ENCODE measurements at places on chromosomes 5 and 9. TPM values are rescaled to one million over a fixed set of nuclear protein-coding genes. Genes with fewer than 3 reads are reported as not detected.

GRCh38 chr5:10599113-10599512 lies 35.2 kb downstream of the ANKRD33B start:
- no peak for DNase-seq

TOMM5 gene
- 140 TPM for total RNA-seq

EQTN gene
- not detected for total RNA-seq

DNA sequence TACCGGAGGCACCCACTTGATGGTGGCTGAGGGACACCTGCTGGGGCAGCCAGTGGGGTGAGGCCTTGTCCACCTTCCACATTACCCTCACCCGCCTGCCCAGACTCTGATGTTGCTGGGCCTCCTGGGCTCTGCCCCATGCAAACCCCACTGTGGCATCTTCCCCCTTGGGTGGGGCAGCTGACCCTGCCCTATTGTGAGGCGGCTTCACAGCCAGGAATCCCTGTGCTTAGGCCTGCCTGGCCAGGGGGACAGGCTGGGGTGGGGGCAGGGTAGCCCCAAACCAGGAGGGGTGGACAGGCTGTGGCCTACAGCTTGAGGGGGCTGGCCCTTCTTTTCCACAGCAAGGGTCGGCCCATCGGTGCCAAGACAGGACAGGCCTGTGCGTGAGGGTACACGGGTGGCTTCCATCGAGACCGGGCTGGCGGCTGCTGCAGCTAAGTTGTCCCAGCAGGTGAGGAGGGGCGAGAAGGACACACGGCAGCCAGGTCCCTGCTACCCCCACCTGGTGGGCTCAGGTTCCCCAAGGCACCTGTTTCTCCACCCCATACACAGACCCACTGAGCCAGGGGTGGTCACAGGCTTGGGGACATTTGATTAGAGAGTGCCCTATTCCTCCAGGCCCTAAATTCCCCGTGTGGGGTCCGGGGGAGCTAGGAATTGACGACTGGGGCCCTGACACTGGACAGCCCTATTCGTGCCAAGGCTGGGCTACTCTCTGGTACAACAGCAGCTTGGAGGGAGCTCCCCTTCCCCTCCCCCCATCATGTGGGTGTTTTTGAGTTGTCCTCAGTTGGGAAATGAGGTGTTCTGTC lies 99.2 kb downstream of the PHF2 start:
- no peak for DNase-seq

DNA sequence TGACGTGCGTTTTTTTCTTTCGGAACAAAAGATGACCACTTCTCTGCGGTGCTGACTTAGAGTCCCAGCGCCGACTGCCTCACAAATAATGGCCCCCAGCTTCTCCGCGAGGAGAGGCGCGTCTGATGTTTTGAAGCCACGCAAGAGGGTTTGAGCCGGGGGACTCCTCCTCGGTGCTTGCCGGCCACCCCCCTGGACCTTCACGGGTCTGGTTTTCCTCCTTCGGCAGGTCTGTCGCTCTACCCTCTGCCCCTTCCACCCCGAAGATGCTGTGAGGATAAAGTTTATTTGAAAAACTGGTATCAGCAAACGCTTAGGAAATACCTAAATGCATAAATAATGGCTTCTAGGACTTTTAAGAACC lies 584 bp downstream of the USP20 start:
- peak; percentile 53 for DNase-seq

FOXD4L3 gene
- total RNA-seq, result not detected

All from fibroblast of villous mesenchyme (primary cell).